NCI-H510A treated with DMSO at 0.1 percent for 48 hours (cell line): ENCODE measurements at places on chromosomes 12 and 14.
A peak's percentile ranks its signal among the peaks of the same experiment; 100 is the strongest.

DNA sequence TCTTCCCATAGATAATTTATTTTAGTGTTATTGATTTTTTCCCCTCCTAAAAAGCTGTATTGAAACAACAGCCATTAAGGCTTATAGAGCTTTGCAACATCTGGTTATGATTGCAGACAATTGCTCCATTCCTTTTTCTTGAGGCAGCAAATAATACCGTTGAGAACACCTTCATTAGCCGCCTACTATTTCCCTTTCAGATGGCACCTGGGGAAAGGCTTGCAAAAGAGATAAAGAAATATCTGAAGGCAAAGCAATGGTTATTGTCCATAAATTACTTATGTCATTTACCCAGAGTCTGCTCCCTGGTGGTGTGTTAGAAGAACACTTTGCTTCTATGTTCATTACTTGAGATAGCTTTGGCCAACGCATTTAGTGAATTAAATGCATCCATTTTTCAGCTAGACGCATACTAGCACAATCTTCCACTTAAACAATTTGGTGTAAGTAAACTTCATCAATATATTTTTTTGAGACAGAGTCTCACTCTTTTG, 377.8 kb downstream of the KCNH5 start:
- no peak for DNase-seq

- peak; percentile 18 for DNase-seq
These were observed 920 bp downstream of the CDK17 start for GRCh38 chr12:96399120-96399918.

DNA sequence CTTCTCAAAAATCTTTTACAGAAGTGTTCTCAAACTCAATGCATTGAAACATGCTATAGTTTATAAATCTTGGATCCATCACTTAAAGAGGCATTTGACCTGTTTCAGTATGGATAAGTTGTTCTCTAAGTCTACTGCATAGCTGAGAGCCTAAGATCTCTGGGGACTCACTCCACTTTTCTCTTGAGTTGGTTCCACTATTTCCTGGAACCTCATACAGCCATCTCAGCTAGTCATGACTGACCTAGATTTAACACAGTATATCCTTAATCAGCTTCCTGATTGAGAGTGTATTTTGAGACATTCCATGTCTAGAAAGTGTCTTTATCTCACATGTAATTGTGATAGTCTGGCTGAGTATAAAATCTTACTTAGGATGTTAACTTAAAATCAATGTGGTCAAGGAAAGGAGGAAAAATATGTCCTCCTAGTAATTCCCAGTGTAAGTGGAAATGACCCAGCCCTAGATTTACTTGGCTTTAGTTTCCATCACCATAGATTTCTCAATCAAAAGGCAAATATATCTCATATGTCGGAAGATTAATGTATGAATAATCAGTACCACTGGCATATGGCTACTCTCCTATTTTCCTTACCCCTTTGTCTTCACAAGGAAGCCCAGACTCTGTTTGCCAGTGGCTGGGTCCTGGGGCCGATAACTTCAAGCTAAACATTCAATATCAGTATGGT, 61.9 kb downstream of the KICS2 start:
- DNase-seq = no peak

GRCh38 chr12:113903381-113903863, 62.7 kb downstream of the RBM19 start:
- no peak for DNase-seq

GRCh38 chr12:14431975-14432374, 66.5 kb downstream of the ATF7IP start:
- DNase-seq = no peak

- DNase-seq = peak; percentile 26
These were observed 223.6 kb upstream of the SOX5 start for GRCh38 chr12:24173067-24173466.

DNA sequence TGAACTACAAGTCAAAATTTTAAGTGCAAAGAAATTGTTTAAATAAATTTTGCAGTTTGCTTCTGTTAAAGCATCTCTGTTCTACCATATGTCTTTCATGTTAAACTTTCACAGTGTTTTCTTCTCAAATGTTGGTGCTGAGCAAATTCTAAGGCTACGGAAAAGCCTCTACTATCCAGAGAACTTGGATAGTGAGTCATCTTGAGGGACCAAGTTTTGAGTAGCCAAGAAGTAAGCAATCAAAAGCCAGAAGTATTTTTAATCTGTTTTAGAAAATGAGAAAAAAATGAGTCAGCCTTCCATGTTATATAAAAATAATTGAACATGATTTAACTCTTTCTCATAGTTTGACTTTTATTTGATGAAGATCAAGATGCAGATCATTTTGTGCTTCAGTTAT, 3.3 kb downstream of the BRMS1L start:
- no peak for DNase-seq

GRCh38 chr14:90400904-90401561, 4.2 kb downstream of the CALM1 start:
- DNase-seq = no peak

- no peak for DNase-seq
These were observed 746.6 kb downstream of the LRFN5 start for GRCh38 chr14:42353315-42353714.

- DNase-seq = peak; percentile 14
These were observed 18.7 kb upstream of the HDAC7 start for GRCh38 chr12:47838286-47838931.

DNA sequence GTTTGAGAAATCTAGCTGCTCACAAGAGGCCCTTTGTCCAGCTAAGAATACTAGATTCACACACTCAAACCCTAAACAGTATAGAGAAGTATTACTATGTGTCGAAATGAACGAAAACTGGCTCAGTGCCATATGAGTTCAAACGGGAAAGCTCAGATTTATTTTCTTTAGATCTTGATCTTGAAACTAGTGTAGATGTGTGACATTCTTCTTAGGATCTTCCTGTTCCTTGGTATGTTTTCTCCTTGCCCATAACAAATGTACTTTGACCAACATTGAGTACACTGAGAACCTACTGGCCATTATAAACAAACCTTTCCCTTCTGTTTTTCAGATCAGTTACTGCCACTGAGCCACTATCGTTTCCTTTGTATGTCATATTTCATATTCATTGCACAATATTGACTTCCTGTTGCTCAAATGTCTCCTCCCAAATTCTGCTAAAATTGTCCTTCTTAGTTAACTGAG, 21.3 kb downstream of the MYBPC1 start:
- no peak for DNase-seq

DNA sequence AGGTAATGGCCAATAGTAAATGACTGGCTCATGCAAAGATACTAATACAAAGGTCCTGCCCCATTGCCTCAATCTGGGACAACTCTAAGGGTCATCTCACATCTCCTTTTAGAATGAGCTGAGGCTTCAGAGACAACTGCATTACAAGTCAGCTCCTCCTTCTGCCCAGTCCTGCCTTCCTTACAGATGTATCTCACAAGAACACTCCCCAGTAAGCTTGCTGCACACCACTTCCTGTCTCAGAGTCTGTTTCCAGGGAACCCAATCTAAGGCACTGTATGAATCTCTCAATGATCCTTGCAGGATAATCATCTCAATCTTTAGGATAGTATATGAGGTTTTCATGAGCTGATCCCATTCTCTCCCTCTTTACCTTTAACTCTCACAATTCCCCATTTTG, 57.8 kb upstream of the ZDHHC17 start:
- no peak for DNase-seq

DNA sequence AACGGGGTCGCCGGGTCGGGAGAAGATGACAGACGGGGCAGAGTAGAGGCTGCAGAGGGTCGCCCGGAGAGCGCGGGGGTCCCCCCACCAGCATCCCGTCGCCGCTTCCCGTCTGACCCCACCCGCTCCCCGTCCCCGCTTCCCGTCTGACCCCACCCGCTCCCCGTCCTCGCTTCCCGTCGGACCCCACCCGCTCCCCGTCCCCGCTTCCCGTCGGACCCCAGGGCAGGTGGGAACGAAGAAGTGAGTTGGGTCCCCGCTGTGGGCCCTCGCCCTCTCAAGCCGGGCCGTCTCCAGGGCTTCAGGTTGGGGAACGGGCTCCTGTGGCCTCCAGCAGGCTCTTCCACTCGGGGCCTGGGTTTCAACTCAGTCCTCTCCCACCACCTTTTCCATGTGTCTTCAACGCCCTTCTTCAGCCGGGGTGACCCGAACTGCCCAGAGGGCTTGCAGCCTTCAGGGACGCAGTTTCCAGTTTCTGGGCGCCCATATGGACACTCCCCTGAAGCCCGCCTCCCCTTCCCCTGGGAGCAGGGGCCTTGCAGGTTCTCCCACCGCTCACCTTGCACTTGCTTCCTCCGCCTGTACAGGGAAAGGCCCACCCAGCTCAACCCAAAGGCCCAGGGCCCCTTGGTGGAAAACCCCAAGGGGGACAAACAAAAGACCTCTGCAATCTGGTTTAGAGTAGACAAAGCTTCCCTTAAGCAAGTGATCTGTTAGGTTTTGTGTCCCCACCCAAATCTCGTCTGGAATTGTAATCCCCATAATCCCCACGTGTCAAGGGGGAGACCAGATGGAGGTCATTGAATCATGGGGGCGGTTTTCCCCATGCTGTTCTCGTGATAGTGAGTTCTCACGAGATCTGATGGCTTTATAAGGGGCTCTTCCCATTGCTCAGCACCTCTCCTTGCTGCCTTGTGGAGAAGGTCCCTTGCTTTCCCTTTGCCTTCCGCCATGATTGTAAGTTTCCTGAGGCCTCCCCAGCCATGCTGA, 66.5 kb downstream of the TNFAIP2 start:
- no peak for DNase-seq

- DNase-seq = no peak
These were observed 13.8 kb downstream of the TMCC3 start for GRCh38 chr12:94636462-94637085.

DNA sequence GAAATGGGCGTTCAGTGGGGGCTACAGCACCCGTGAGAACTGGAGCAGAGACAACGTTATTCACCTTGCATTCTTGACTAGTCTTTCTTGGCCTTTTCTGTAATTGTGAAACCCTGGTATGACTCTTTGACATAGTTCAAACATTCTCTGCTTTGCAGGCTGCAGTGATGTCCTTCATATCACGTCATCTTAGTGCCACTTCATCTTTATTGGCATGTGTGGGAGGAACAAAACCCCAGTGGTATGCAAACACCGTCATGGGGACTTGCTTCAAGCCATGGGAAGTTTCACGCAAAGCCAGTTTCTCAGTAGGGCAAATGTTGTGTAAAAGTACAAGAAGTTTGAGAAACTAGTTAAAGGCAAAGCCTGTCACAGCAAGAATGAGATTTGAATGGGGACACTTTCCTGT, 20.2 kb upstream of the DUSP16 start:
- no peak for DNase-seq

GRCh38 chr12:114855678-114856077, 171.7 kb upstream of the TBX3 start:
- no peak for DNase-seq

DNA sequence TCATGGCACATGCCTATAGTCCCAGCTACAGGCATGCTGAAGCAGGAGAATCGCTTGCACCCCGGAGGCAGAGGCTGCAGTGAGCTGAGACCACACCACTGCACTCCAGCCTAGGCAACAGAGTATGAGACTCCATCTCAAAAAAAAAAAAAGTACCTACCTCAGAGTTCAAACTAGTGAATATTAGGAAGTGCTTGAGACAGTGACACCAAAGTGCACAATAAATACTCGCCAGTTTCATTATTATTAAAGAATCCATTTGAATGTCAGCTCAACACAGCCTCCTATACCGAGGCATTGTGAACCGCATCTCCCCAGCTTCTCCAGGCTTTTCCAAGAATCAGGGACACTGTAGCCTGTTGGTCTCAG, 5.0 kb downstream of the GAPDH start:
- no peak for DNase-seq

DNA sequence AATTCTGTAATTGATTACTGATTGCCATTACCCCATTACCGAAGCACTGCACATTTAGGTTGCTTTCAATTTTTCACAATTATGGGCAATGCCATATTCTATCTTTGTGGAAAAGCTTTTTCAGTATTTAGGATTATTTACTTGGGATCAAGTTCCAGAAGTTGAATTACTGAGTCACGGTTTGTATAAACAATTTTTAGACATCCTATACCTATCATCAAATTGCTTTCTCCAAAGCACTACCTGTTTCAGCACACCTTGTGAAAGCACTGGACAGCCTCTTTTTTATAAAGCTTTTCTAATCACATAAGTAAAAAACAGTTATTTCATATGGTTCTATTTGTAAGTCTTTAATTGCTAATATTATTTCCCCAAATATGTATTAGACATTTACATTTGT, 221.5 kb upstream of the CAND1 start:
- no peak for DNase-seq

DNA sequence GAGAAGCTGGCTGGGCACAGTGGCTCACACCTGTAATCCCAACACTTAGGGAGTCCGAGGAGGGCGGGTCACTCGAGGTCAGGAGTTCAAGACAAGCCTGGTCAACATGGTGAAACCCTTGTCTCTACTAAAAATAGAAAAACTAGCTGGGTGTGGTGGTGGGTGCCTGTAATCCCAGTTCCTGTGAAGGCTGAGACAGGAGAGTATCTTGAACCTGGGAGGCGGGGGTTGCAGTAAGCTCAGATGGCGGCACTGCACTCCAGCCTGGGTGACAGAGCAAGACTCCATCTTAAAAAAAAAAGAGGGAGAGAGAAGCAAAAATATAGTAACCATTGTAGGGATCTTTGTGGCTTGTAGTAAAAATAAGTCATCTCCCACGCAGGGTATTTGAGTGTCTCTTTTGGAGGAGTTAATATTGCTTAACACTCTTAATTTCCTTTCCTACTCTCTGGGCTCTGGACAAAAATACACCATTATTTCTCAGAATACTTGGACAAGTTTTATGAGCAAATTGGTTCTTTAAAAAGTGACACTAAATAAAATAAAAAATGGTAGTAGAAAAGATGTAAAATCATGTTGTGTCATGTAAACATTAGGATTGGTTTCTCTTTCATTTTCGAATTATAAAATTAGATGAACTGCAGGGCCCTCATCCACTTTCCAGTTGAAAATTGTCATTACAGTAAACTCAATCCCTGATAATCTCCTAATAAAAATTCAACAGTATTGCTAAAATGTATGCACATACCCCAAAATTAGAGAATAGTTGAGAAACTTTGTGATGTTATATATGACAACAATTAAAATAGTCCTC, 61.1 kb upstream of the C12orf71 start:
- DNase-seq = no peak

- no peak for DNase-seq
These were observed 6.2 kb downstream of the NCOR2 start for GRCh38 chr12:124561231-124561630.

- no peak for DNase-seq
These were observed 12.3 kb upstream of the TMED10 start for GRCh38 chr14:75188520-75189268.
